ENCODE measurements at places on chromosomes 6 and 20.

GRCh38 chr6:126040826-126041225, 54.5 kb downstream of the TRMT11 start:
- no peak for DNase-seq

DNA sequence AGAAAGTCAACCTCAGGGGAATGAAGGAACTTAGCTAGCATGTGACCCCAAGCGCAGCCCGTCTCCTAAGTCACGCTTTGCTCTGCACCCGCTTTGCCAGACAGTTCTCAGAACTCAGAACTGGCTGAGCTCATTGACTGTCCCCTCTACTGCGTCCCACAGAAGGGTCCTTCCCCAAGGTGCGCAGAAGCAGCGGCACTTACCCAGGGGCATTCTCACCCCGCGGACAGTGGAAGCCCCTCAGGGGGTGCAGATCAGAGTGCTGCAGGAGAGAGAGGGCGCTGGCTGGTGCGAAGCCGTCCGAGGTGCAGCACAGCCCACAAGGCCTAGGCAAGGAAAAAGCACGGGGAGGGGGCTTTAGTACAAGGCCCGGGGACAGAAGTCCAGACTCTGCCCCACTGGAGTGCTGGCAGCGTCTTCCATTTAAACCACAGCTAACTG, 807 bp downstream of the SNHG17 start:
- peak; percentile 42 for DNase-seq

GRCh38 chr6:96279084-96279483, 242.5 kb upstream of the UFL1 start:
- no peak for DNase-seq

GRCh38 chr6:10951675-10952282, 64.9 kb downstream of the SYCP2L start:
- DNase-seq: peak; percentile 47

GRCh38 chr6:11769244-11769643, 9.4 kb downstream of the ADTRP start:
- no peak for DNase-seq

DNA sequence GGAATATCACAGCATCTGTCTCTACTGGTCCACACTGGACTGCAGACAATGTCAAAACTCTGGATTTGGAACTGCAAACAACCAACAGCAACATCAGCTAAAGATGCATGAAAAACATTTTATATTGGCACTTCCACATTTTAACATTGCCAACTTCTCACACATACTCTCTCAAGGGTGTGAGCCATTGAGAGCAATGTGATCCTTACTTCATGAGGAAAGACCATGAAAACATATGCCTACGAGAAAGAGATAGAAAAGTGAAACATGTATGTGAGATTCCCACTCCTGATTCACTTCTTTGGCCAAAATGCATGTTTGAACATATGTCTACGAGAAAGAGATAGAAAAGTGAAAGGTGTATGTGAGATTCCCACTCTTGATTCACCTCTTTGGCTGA, 99.4 kb downstream of the COL12A1 start:
- DNase-seq: no peak

GRCh38 chr6:41887331-41887751, 7.8 kb downstream of the USP49 start:
- peak; percentile 85 for DNase-seq

DNA sequence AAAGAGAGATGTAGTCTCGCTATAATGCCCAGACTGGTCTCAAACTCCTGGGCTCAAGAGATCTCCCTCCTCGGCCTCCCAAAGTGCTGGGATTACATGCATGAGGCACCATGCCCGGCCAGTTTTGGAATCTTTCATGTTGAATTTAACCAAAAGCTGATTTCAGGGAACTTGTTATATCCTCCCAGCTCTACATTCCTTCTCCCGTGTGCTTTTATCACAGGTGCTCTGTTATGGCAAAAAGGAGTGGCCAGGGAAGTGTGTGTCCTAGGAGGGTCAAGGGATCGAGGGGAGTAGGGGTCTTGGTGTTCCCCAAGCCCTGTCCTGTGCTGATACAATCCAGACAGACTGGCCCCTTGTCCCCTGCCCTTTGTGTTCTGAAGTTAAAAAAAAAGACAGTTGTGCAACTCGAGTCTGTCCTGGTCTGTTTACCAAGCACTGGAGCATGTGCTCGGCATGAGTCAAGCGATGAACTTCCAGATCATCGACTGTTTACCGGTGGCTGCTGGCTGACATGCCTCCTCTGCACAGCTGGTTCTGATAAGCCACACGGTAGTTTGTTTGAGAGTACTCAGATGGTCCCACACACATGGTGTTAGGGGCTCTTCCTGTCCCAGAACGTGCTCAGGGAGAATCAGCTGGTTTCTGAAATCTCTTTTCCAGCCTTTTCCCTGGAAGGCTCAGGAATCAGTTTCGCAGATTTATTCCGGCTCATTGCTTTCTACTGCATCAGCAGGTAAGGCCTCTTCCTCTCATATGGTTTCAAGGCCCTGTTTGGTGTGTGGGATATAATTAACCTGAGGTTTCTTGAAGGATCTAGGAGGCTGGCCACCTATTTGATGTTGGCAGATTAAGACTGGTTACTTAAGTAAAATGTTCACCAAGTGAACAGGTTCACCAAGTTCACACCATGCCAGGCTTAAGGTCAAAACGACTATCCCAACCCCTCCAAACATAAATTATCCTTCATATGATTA, 52.6 kb upstream of the NAA20 start:
- no peak for DNase-seq

GRCh38 chr20:19761841-19762240, 3.8 kb downstream of the RIN2 start:
- no peak for DNase-seq

GRCh38 chr6:20202324-20202658, 10.0 kb downstream of the MBOAT1 start:
- no peak for DNase-seq

- DNase-seq: no peak
These were observed 104.0 kb downstream of the ARHGAP18 start for GRCh38 chr6:129605967-129606366.

DNA sequence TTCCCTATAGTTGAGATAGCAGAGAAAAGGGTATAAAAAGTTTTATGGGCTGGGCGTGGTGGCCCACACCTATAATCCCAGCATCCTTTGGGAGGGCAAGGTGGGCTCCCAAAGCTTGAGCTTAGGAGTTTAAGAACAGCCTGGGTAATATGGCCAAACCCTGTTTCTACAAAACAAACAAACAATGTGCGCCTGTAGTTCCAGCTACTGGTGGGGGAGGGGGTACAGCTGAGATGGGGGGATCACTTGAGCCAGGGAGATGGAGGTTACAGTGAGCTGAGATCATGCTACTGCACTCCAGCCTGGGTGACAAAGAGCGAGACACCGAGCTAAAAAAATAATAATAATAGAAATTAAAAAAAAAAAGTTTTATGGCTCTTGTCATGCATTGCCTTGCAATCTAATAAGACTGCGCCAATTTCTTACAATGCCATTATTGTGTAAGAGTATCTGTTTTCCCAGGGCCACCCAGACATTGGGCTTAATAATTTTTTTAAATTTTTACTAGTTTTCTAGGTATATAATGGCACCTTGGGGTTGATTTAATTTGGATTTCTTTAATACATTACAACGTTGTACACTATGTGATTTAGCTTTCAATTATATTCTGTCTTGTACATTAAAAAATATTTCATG, 3.9 kb downstream of the ACSS2 start:
- DNase-seq: no peak

GRCh38 chr6:4371207-4371921, 236.0 kb upstream of the ECI2 start:
- DNase-seq: no peak

- DNase-seq: peak; percentile 72
These were observed 33.0 kb upstream of the CDH22 start for GRCh38 chr20:46341074-46342009.

DNA sequence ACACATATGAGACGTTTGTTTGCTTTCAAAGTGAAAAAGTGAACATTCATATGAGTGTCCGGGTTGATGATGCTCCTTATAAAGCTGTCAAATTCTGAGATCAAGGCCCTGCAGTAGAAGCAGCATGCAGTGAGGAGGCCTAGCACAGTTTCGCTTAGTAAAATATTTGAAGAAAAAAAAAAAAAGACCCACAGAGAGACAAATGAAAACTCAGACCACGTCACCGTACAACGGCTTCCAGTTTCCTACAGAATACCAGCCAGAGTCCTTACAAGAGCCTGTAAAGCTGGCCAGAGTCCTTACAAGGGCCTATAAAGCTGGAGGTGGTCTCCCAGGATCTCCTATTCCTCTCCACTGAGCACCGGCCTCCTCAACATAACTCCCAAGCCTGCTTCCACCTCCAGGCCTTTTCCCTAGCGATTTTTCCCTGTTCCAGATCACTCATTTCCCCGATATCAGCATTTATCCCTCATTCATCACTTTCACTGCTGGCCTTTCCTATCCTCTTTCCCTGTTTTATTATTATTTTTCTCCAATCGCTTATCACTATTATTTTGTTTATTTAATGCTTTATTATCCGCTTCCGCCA, 1.5 kb upstream of the HMGN4 start:
- peak; percentile 58 for DNase-seq

DNA sequence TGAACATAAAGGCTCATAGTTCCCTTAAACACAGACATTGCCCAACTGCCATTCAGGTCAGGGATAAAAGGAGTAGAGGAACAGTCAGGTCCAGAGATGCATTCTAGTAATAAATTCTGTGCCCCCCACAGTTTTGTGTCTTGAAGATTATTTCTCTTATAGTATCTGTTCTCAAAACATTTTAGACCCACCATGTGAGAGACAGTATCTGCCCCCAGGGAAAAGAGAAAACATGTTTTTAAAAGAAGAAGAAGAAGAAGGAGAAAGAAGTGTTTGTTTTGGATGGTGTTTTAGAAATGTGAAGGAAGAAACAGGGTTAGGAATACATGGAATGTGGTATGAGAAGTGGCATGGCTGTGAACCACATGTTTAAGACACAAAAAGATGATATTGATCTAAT, 629.6 kb upstream of the EPHA7 start:
- no peak for DNase-seq

DNA sequence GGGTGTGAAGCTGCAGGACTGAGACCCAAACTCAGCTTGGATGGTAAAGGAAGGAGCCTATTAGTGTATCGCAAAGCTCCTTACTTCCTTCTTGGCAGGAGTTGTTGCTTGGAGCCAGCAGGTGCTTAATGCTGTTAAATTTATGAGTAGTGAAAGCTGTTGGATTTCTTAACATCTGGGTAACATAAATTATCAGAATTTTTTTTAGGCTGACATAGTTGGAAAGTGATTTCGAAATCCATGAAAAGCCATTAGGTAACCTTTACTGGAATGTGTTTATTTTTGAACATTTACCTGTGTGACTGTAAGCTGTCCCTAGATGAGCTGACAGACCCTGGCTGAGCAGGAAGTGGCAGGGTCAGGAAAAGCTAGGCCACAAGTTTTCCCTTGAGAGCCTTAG, 470.4 kb upstream of the SLC35B3 start:
- no peak for DNase-seq

- no peak for DNase-seq
These were observed 168.5 kb upstream of the AKAP12 start for GRCh38 chr6:151071295-151071694.

GRCh38 chr20:11098888-11099287, 425.1 kb upstream of the JAG1 start:
- DNase-seq: peak; percentile 11

DNA sequence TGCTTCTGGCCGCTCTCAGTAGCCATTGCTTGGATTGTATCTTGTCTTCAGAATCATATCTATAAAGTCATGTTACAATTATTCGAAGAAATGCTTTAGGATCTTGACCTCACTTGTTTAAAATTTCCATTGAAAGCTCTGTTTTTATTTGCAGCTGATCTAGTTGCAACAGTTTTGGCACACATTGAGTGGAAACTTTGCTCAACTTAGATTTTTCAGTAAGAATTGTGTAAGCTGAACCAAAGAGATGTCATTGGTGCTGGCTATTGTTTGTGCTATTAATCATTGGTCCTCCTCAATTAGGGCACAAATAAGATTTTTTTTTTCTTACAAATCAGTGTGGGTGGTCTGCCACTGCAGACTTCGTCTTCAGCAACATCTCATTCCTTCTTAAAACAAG, 649.2 kb downstream of the MMUT start:
- DNase-seq: no peak

GRCh38 chr6:13511913-13512717, 24.7 kb upstream of the GFOD1 start:
- no peak for DNase-seq

GRCh38 chr6:105263685-105264610, 84.1 kb upstream of the POPDC3 start:
- no peak for DNase-seq

GRCh38 chr20:46512943-46513844, at the start of gene ZNF334:
Gene ZNF334 (minus strand): TSS chr20:46513559. CDS start chr20:46512102, 1,457 bp downstream.
- DNase-seq: peak; percentile 85

- DNase-seq: peak; percentile 29
These were observed 293.2 kb downstream of the NRN1 start for GRCh38 chr6:5713519-5713918.

DNA sequence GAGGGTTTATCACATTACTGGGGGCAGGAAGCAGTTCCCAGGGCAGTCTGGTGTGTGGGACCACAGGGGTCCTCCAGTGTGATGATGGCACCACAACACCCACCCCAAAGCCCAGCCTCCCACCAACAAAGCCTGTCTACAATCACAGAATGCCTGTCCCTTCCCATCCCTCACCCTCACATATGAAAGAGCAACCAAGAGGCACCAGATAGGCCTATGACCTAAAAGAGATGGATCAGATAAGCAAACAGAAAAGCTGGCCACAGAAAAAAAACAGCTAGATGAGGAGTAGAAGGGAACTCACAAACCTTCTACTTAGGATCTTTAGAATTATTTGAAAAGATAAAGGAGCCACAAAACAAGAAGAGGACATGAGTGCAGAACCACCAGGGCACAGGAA, 54.3 kb downstream of the SERAC1 start:
- no peak for DNase-seq

GRCh38 chr6:122405417-122405816, 6.0 kb downstream of the HSF2 start:
- DNase-seq: no peak

DNA sequence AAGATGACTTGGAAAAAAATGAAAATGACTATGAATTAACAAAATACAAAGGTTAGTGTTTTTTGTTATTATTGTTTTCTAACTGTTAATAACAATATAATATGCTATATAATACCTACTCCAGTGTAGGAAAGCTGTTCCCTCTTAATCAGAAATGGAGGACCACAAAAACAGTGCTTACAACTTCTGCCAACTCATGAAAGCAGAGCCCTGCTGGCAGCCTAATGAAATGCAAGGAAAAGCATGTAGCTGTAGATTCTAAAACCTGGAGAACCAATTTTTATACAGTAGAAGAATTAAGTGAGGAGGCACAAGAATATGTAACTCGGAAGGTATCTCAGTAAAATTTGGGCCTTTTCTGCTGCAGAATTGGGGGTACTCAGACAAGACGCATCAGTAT, 29.4 kb downstream of the PHIP start:
- DNase-seq: peak; percentile 40

DNA sequence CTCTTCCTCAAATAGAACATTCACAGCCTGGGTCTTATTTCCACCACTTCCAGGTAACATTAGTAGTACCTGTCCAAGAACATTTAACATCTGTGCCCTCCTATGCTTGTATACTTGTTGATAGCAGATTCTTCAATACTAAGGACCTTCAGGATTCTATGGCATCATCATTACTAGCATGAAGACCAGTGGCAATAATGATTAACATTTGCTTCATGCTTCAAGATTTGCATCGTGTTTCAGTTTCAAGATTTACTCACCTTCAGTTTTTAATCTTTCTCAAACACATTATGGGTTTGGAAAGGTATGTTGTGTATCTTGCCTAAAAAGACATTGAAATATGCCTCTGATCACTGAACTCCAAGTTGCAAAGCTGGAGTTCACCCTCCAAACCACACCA, 412.8 kb upstream of the NRSN1 start:
- DNase-seq: no peak

- no peak for DNase-seq
These were observed 13.2 kb upstream of the IRF4 start for GRCh38 chr6:378090-378957.

All from neural progenitor cell (in vitro differentiated cells).